ENCODE measurements at places on chromosomes 16 and 17.

DNA sequence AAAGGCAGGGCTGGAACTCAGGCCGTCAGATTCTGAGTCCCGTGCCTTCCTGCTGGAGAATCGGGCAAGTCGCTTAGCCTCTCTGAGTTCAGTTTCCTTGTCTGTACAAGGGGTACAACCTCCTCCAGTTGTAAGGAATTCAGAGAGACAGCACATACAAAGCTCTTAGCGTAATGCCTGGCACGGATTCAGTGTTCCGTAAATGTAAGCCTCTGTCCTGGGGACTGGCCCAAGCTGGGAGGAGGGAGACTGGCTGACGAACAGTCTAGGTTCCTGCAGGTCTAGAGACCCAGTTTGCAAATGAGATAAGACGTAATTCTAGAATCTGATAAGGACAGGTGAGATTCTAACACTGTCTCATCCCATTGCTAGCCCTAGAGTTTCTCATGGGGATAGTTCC, 9.9 kb downstream of the METTL22 start:
- DNase-seq, result no peak

DNA sequence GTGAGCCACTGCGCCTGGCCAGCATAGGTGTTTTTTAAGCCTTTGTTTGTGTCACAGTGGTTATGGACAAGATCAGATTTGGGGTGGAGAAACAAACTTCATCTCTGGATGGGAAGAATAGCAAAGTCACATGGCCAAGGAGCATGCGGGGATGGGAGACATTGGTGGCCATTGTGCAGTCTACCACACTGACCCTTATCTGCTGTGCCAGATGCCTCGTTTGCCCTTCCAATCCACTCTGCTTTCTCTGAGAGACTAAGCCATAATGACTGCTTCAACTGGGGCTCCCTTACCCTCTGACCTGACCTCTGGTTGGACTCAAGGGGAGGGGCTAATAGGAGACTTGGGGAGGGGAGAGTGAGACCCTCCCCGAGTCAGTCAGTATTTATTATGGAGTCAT, 166.8 kb downstream of the PRKCB start:
- no peak for DNase-seq

DNA sequence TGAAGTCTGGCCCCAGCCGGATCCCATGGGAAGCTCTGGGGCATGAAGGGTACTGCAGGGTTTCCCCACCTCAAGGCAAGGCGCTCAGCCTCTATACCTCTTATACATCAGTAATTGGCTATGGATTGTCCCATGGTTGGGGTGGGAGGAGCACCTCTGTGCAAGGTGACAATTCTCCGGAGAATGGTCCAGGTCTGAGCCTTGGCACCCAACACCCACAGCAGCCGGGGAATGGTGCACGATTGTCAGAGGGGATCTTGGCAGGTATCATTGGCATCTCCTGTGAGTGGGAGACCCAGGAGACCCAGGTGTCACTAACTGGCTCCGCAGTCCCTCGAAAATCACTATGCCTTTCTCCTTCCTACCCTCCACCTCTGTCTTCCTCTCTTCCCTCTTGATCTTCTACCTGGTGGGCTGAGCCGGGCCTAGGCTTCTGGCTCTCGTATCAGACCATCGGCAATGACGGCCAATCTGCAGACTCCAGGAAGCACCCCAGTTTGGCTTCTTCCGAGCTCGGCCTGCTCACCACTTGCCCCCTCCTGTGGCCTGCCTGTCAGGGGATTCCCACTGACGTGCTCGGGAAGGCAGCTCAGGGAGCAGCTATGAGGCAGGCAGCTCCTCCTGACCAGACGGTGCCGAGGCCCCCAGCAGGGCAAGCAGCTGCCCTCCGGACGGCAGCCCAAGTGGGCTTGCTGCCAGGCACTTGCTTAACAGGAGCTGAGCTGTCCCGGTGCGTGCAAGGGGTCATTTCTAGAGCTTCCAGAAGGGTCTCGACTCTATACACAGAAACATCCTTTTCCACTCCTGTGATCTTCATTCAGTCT, 10.0 kb upstream of the CALB2 start:
- DNase-seq, result no peak

GRCh38 chr16:86598607-86599565, 20.5 kb downstream of the FOXL1 start:
- DNase-seq, result no peak

DNA sequence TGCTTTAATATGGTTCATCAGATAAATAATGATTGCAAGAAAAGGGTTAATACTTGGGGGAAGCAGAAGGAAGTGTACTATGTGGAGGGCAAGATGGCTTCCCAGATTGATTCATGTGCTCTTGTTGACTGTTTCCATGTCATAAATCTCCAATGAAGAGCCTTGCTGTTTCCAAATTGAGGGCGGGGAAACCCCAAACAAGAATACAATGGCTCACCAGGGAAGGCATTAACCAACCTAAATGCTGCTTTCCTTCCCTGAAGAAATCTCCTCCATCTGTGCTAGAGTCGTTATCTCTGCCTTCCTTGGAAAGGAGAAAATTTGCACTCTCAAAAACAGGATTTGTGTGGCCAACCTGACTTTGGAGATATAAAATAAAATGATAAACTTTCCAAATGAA, 28.0 kb upstream of the CDH13 start:
- no peak for DNase-seq

GRCh38 chr16:47787696-47788095, 326.6 kb downstream of the PHKB start:
- DNase-seq, result no peak

DNA sequence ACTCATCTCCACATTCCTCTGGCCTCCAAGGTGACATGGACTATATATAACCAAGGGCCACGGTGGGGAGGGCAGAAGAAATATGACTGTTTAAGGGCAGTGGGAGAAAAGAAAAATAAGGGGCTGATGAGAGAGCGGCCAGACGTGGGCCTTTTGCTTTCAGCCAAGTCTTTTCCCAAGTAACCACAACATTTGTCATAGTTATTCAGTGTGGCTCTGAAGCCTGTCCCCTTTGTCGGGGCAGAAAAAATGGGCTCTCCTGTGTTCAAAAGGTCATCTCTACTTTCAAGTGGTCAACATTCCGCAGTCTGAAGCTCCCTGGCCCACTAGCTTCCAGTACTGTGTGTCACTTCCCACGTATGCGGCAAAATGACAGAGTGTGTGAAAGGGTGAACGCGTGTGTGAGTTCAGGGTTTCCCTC, 245.4 kb downstream of the NTN1 start:
- no peak for DNase-seq

GRCh38 chr17:2736956-2737355, 12.5 kb downstream of the CCDC92B start:
- DNase-seq, result no peak

- no peak for DNase-seq
Observed at GRCh38 chr17:44782326-44782850, 23.6 kb downstream of the ADAM11 start.

- DNase-seq, result no peak
Observed at GRCh38 chr17:57121308-57122042, 36.4 kb downstream of the AKAP1 start.

- no peak for DNase-seq
Observed at GRCh38 chr16:85936816-85937215, 37.9 kb downstream of the IRF8 start.

- no peak for DNase-seq
Observed at GRCh38 chr17:80877729-80878303, 113.8 kb upstream of the CHMP6 start.

GRCh38 chr16:55530316-55530856, 21.5 kb downstream of the LPCAT2 start:
- DNase-seq, result no peak

- DNase-seq, result no peak
Observed at GRCh38 chr16:55031481-55031880, 100.8 kb downstream of the IRX5 start.

DNA sequence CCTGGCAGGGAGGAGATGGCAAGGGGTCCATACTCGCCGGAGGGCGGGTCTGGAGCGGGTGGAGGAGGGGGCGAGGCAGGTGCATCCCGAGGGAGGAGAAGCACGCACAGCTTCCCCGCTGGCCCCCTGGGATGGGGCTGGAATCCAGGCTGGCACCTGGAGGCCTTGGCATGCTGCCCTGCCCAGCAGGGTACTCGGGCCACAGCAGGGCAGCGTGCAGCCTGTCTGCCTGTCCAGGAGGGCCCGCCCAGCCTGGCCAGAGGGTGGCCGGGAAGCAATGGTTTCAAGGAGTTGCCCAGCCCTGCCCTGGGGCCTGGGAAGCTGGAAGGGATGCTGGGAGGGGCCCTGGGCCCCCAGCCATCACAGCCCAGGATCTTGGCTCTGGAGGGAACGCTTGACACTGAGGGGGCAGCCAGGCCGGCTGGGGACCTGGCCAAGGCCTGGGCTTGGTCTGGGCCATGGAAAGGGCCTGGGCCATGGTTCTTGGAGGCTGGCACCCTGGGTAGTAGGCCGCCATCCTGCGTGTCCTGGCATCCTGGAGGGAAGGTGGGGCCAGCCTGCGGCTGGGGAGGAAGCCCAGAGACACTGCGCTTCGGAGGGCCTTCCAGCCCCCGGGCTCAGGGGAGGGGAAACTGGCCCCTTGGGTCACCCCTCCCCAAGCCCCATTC, 1.1 kb downstream of the GLIS2 start:
- no peak for DNase-seq

- no peak for DNase-seq
Observed at GRCh38 chr16:51382211-51382610, 231.1 kb upstream of the SALL1 start.

GRCh38 chr16:81170824-81171223, 67.7 kb upstream of the BCO1 start:
- no peak for DNase-seq

DNA sequence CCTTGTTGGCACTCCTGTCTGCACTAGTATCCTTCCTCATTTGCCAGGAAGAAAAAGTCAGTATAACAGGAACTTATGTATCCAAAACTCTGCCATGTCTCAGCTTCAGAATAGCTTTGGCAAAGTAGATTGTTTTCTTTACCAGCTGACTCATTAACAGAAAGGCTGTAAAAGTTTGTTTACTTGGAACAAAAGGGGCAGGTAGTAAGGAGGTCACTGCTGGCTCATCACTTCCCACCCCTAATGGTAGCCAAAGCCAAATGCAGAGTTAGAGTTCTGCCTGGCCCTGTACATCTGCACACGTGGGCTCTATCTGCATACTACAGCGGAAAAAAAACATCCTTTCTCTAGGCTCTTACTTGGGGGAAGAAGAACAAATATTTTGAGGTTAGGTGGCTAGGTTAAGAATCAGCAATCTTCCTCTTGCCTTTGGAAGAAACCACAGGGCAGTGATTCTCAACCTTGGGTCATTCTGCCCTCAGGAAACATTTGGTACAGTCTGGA, 90.9 kb upstream of the BCAR1 start:
- DNase-seq, result no peak

GRCh38 chr17:61970030-61970429, 42.2 kb upstream of the INTS2 start:
- no peak for DNase-seq

Measured in activated naive CD4-positive, alpha-beta T cell treated with anti-CD3 and anti-CD28 coated beads, Interleukin-2, amount 50 U/mL, for 16 hours (primary cell).